ENCODE measurements at places on chromosomes 5 and 9.
A peak's percentile ranks its signal among the peaks of the same experiment; 100 is the strongest.

DNA sequence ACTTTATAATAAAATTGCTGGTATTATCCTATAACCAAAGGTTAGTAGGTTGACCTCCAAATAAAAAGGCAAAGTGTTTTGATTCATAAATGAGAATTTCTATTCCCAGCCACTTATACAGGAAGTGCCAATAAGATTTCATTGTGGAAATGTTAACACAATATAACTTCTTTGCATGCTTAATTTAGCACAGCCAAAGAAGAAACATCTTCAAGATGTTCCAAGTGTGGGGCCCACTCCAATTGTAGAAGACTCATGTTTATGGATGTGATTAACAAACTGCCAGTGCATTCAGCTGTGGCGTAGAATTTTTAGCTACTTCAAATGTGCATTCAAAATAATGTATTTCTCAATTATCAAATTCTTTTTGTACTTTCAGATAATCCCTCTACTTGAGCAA, 402.3 kb downstream of the DEPDC1B start:
- DNase-seq: no peak

GRCh38 chr9:127241354-127241753, 23.2 kb upstream of the GARNL3 start:
- no peak for DNase-seq

DNA sequence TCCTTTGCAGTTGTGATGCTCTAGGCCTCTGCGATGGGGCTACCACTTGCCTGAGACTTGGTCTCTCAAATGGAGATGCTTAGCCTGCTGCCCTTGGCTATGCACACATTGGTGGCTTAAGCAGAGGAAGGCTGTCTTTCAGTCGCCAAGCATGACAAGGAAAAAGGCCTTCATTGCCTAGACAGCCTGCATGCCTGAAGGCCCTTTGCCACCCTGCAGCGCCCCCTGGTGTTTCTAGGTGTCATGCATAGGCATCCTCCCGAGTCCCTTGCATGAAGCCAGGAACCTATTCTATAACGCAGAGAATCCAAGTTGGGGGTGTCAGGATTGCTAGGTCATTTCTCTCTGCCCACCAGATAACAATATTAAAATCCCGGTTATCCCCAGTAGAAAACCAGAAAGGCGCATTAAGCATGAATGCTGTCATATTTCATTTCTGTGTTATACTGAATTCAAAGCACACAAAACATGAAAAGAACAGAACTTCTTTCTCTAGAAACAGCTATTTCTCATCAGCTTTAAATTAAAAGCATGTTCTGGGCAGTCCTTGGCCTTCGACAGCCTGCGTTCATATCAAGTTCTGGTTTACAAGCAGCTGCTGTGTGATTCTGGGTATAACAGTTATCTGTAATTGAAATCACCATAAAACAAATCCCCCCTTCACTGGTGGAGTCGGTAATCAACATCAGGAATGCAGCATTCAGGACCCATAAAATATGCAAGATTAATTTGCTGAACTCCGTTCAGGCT, 59.7 kb upstream of the TRPC7 start:
- DNase-seq: peak; percentile 4

GRCh38 chr5:181263633-181264032, 2.7 kb upstream of the TRIM52 start:
- DNase-seq: no peak

DNA sequence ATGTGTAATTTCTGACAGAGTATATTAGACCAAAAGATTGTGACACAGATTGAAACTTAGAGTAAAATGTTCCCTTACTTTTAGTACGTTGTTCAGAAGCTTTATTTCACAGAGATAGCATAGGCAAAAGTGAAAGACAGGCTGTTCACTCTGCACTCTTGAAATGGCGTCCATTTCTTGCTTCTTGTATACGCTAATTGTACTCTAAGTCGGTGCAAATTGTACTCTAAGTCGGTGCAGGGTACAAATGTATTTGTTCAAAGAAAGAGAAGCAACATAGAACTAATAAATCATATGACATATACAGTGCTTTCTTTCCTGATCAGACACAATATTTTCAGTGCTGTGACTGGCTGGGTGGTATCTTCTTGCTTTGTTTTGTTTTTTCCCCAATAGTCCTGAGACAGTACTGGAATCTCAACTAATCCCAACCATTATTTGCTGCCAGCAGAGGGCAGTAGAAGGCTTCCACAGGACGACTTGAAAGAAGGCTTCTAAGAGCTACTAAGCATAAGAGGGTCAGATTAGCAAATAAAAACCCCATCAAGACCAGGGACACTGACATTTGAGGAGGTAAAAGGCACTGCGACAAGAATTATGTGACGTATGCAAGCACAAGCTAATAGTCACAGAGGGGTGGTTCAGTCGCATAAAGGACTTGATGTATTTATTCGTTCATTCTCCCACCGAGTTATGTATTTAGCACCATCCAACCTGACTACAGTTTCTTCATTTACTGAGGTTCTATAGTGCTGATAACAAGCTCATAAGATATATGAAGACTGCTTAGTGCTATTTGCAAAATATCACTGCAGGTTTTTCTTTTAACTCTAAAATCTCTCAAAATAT, 831.8 kb downstream of the TAF11L14 start:
- no peak for DNase-seq

DNA sequence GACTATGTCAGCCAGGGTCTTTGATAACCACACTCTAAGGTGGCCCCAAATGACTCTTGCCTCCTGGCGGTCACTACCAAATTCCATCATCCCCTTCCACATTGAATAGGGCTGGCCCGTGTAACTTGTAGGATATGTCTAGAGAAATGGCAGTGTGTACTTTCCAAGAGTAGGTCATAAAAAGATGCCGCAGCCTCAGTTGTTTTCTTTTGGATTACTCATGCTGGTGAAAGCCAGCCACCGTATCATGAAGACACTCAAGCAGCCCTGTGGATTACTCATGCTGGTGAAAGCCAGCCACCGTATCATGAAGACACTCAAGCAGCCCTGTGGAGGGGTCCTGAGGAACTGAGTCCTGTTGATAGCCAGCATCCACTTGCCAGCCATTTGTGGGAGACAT, 172.0 kb upstream of the TBC1D2 start:
- DNase-seq: no peak
